ENCODE measurements at places on chromosomes 3 and 15.

GRCh38 chr15:97525809-97526208 is 434.7 kb upstream of the ARRDC4 start:
- DNase-seq, result no peak

DNA sequence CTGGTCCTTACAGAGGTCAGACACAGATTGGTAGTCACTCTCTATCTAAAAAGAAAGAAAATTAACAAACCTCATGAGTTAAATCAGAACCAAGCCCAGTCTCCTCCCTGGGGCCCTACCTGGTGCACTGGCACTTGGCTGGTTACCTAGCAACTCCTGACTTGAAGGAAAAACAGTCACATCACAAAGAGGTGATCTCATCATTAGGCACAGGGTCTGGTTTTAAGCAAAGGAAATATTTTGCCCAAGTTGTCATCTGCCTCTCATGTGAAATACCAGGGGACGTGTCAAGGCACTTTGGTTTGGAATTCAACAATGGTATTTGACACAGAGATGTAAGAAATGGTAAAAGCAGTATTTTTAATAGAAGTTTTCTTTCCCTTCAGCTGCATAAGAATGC is 47.7 kb upstream of the FMN1 start:
- DNase-seq, result no peak

- DNase-seq, result no peak
These were observed 82.0 kb downstream of the TFRC start for GRCh38 chr3:195999896-196000295.

GRCh38 chr15:100278596-100279380 is 63.0 kb downstream of the ADAMTS17 start:
- no peak for DNase-seq

GRCh38 chr3:45537616-45537969 is 57.0 kb upstream of the LIMD1 start:
- no peak for DNase-seq

GRCh38 chr3:8210882-8211341 is 290.7 kb upstream of the LMCD1 start:
- DNase-seq, result no peak

DNA sequence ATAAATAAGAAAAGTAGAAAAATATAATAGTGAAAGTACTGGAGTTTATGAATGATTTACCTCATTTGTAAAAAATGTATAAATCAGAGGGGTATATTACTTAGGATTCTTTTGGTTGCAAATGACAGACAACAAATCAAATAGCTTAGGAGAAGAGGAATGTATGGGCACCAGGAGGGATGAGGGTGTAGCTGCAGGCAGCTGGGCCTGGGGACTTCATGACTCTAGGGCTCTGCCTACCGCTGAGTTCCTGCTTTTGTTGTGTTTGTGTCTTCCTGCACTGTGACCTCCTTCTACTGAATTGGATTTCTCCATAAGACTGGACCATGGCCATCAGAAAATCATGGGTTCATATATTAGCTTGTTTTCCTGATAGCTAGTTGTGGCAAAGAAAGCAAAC is 27.9 kb upstream of the PDE8A start:
- no peak for DNase-seq

- no peak for DNase-seq
These were observed 657.2 kb downstream of the FHIT start for GRCh38 chr3:60594025-60594424.

DNA sequence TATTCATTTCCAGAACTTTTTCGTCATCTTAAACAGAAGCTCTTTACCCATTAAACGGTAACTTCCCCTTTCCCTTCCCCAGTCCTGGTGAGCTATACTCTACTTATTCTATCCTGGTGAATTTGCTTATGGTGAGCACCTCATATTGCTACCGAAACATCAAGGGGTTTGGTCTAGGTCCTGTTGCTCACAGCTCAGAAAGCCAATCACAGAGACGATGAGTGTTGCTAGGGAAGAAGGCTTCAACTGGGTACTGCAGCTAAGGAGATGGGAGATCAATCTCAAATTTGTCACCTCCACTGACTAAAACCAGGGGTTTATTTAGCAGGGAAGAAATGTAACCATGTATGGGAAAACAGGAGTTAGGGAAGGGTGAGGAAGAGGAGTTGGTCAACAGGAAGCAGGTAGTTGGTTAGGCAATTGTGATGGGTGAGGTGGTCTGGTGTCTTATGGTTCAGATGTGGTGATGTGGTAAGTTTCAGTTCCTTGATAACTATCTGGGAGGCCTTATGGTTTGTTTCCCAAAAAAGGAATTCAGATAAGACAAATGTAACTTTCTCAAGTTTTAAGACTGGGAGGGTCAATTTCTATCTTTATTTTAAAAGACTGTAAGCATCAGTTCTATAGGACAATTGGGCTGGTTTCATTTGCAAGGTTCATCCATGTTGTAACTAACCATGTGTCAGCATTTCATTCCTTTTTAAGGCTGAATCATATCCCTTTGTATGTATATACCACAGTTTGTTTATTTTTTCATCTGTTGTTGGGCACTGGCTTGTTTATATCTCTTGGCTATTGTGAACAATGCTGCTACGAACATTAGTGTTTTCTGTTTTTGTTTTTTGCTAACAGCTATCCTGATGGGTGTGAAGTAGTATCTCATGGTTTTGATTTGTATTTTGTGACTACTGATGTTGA is 24.3 kb downstream of the ARHGAP11B start:
- no peak for DNase-seq

DNA sequence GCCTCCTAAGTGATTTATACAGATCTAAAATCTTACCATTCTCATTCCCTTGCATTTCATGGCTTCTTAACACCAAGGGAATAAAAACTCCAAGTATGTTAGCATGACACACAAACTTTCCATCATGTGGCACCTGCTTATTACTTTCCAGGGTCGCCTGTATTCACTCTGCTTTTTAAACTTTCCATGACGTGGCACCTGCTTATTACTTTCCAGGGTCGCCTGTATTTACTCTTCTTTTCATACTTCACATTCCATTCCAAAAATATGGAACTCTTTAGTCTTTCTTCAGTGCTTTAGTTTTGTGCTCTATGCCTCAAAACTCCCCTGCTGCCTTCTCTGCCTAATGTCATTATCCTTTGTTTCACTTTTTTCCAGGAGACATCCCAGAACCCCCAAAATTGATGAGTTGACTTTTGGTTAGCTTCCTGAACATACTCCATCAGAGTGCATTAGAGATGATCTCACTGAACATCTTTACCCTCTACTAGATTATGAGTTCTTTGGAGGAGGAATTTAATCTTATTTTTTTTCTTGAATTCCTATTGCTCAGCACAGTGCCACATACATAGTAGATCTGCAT is 47.0 kb downstream of the CALML4 start:
- DNase-seq, result no peak
